ENCODE measurements at places on chromosomes 7 and 10. TPM values are rescaled to one million over a fixed set of nuclear protein-coding genes. Genes with fewer than 3 reads are reported as not detected.

GRCh38 chr10:83373671-83374070 is 765.6 kb upstream of the GHITM start:
- DNase-seq: no peak

- DNase-seq: no peak
Measured at GRCh38 chr7:37488163-37488764, 39.6 kb upstream of the ELMO1 start.

GRCh38 chr7:43535810-43536585 is 46.9 kb upstream of the STK17A start:
- no peak for DNase-seq

DNA sequence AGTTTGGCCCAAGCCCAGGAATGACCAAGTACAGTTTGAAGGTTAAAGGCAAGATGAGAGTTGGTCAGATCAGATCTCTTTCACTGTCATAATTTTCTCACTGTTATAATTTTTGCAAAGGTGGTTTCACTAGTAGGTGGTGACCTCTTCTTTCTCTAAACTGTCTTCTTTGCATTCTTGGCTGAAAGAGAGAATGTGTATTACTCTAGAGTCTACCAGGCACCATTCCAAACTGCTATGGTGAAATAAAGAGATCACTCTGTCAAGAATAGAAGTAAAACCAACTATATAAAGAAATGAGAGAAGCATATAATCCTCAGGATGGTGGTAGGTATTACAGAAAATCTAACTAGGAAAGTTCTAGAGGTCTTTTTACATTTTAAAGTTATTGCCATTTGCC is 72.7 kb downstream of the DYNC1I1 start:
- no peak for DNase-seq

GRCh38 chr10:58781873-58782488 is 269.3 kb downstream of the BICC1 start:
- peak; percentile 44 for DNase-seq

DNA sequence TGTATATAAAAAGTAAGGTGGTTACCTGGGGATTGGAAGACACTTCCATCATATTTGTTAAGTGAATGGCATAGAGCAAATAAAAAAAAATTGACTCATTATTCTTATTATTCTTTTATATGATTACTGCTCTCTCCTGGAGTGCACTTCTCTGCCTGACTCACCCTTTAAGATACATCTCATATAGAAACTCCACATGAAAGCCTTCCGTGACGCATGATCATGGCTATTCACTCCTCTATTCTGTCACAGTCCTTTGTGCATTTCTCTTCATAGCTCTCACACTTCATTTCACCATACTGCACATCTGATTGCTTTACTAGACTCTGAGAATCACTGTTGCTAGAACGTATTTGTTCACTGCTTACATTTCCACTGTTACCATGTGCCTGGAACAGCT is 597.3 kb downstream of the CNTNAP2 start:
- no peak for DNase-seq

GRCh38 chr7:84722086-84722485 is 464.8 kb downstream of the SEMA3D start:
- no peak for DNase-seq

DNA sequence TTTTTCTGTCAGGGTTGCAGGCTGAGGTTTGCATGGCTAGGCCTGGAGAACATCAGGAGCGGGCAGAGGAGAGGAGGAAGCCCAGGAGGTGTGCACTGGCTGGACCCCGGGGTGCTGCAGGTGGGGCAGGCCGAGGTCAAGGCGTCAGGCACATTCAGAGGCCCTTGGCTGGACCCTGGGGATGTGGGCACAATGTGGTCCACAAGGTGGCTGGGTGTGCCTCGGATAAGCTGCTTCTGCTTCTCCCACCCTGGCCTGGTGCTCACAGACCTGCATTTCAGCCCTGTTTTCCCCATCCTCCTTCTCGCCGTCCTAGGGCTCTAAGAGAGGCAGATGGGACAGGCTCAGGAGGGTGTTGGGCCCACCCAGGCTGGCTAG is 108.2 kb downstream of the ADCY1 start:
- DNase-seq: no peak

GRCh38 chr10:117547016-117547715 is 4.6 kb downstream of the EMX2 start:
- DNase-seq: no peak

- no peak for DNase-seq
Measured at GRCh38 chr10:34922138-34922537, 107.0 kb upstream of the PARD3 start.

DNA sequence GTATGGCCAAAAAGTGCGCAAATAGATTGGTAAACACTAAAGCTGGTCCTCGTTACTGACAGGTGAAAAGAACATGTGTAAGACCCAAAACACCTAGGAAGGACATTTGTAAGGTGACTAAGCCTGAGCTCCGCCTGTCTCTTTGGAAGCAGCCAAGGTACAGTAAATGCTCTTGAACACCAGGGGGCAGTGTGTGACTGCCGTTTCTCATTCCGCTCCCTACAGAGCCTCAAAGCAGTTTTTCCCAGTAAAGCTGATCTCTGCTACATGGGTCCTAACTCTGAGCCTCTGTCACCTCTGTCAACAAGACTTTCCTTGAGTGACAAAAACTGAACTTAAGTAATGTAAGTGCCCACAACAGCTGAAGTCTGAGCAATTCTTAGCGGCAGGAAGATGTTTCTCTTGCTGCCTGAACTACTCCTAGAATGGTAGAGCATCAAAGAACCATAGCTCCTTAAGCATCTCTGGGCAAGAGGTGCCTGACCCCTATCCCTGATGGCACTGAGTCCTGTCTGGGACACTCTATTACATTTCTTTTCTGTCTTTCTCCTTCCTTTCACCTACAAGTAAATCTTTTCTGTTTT is 238.0 kb upstream of the INHBA start:
- peak; percentile 72 for DNase-seq

- DNase-seq: peak; percentile 67
Measured at GRCh38 chr7:36967387-36967786, 243.1 kb upstream of the AOAH start.

DNA sequence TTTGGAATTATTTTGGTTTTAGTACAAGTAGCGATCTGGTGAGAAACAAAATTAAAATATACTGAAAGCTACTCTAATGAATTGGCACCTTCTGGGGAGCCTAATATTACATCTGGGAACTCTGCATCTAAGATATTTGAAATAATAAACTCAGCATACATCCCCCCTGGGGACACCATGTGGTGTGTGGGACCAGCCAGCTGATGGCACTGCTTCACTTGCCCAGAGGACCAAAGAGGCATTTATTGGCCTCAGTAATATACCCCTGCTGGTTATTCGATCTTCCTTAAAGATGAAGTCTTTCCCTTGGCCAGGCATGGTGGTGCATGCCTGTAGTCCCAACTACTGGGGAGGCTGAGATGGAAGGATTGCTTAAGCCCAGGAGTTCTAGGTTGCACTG is 195.1 kb upstream of the AUTS2 start:
- DNase-seq: no peak

DNA sequence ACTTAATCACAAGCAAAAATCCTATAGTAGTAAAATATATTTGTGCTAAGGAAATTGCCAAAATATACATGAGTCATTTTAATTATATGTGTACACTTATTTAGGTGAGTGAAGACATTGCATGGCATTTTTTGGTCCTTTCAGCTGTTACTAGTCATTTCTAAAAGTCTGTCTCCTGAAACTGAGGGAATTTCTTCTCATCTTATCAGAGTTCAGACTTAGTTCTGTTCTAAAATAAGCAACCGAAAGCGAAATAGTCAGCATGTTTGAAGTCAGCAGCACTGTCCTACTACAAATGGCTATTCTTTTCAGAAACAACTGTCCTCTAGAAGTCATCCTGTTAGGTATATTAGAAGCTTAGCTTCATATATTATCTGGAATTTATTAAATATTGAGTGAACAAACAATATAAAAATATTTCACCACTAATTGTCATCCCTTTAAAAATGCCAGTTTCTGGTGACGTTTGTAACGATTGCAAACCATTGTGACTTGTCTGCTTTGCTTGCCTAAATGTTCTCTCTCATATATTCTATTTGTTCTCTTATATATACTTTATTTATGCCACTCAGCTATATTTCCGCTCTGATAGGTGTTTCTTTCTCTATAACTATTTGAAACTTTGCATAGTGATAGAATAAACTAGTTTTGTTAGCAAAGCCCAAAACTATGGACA is 227.4 kb upstream of the KAT6B start:
- DNase-seq: no peak

DNA sequence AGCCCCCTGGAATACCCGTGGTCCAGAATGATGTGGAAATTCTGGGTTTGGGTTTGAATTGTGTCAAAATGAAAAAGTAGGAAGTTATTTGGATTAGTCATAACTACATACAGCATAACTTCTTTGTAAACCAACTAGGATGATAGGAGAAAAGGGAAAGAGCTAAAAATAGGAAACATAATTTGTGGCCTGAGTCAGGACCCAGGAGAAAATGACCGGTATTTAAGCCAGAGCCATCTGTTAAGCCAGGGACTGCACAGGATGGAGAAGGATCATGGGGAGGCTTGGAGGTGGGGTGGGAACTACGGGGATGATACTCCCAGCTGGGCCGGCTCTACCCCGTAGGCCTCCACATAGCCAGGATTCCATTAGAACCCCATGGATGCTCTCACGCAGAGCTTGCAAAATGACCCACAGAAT is 98.6 kb downstream of the MYOF start:
- peak; percentile 32 for DNase-seq

GRCh38 chr10:113506476-113506875 is 46.4 kb upstream of the HABP2 start:
- no peak for DNase-seq

DNA sequence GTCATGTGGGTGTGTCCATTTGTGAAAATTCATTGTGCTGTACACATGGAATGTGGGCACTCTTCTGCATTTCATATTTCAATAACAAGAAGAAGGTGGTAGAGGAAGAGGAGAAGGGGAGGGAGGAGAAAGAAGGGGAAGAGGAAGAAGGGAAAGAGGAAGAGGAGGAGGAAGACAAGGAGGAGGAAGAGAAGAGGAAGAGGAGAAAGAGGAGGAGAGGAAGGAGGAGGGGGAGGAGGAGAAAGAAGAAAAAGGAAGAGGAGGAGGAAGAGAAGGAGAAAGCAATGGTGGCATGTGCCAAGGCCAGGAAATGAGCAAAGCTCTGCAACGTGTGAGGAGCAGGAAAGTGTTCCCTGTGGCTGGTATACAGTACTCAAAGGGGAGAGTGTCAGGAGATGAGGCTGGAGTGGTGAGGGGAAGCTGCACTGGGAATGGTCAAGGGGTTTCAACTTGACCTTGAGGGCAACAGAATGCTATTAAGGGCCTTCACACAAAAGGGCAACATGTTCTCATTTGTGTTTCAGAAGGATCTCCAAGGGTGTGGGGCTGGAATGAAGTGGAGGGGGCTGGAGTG is 40.5 kb downstream of the WNT2 start:
- DNase-seq: no peak

GRCh38 chr7:29639886-29640595 is 76.4 kb downstream of the PRR15 start:
- DNase-seq: peak; percentile 30

DNA sequence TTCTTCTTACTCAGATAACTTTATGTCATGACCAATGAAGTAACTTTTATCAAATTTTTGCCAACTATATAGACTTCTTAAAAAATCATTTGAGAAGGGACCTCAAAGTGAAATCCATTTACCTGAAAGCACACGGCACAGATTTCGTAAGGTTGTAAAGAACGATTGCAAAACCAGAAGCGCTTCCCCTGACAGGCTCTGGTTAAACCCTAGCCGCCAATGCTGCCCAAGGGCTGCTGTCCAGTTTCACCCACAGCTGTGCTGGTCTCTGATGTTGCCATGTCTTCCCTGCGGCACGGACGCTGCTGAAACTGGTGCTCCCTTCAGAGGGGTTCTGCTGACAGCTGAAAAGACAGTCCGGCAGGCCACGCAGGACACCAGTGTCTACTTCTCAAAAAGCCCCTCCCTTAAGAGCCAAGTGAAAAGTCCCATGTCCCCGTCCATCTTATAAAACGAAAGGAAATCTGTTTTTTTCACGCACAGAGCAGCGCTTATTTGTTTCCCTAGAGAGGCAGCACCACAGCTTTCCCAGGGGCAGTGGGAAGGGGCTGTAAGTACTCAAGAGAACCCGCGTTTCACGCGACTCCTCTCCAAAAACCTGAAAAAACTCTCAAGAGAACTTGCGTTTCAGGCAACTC is 32.5 kb downstream of the GNA12 start:
- DNase-seq: no peak

DNA sequence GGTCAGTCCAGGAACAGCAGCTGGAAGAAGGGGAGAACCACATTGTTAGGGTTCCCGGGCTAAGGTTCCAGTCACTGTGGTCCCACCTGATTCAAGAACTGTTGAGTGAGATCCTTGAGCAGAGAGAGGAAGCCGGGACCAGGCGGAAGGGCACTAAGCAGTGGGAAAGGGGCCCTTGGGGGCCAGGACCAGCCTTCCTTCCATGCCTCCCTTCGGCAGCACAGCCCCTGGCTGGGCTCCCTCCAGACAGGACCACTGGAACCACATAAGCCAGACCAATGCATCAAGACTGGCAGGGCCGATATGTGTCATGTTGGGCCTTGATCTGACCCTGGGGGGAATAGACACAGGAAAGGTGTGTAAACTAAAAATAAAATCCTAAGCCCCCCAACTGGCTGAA is 103.9 kb downstream of the STRA8 start:
- DNase-seq: no peak

GRCh38 chr7:368651-369475 is 78.9 kb downstream of the FOXL3 start:
- no peak for DNase-seq

GRCh38 chr10:24468281-24468751 is 255.4 kb downstream of the ARHGAP21 start:
- DNase-seq: peak; percentile 66

GRCh38 chr7:35334506-35334905 is 80.6 kb upstream of the TBX20 start:
- DNase-seq: no peak

DNA sequence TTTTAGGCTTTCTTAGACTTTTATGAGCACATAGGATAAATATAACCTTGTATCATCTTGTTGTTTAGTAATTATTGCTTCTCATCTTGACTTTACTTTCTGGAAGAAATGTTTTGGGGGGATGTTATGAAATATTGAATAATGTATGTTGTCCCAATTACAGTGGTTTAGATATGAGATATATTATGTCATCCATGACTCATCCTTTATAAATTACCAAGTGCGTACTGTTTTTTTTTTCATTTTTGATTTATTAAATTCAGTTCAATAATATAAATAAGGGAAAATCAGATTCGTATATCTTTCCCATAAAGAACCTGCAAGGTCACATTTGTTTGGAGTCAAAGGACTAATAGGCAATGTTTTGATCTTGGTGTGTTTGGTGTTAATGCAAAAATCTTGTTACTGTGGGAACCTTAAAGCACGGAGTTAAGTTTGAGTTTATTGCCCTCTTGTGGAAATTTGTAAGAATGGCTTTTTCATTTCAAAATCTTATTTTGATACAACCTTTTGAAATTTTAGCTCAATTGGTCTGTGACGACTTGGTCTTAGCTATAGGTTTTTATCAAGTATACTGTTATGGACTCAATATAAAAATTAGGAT is 108.6 kb downstream of the SRI start:
- DNase-seq: peak; percentile 70

The MGAM2 gene
- total RNA-seq: 0.18 TPM

The ANKRD61 gene
- total RNA-seq: not detected

The CCDC136 gene
- 79.1 TPM for total RNA-seq

The TSPAN15 gene
- total RNA-seq: 15.1 TPM

The TMEM184A gene
- 0.18 TPM for total RNA-seq

The H2BK1 gene
- not detected for total RNA-seq

The NEURL1 gene
- 16.8 TPM for total RNA-seq

The POLR3A gene
- 25.6 TPM for total RNA-seq

The ZNF467 gene
- 3.2 TPM for total RNA-seq

The INHBA gene
- 3.2 TPM for total RNA-seq

The SSC4D gene
- total RNA-seq: 0.73 TPM

The RFC2 gene
- 22.1 TPM for total RNA-seq

The C10orf53 gene
- 0.18 TPM for total RNA-seq
